ENCODE measurements at places on chromosomes 16 and 17. TPM values are rescaled to one million over a fixed set of nuclear protein-coding genes. Genes with fewer than 3 reads are reported as not detected.

The KRT32 gene
- total RNA-seq: 11.6 TPM

The SLC4A1 gene
- total RNA-seq: not detected

The MPV17L gene
- total RNA-seq: 13.0 TPM

The FSCN2 gene
- total RNA-seq: 1.8 TPM

The RNF222 gene
- 15.3 TPM for total RNA-seq

The ZNF423 gene
- total RNA-seq: 2.0 TPM

- DNase-seq: no peak
These were observed 511.1 kb downstream of the CDH13 start for GRCh38 chr16:83137894-83138293.

- peak; percentile 46 for DNase-seq
These were observed 88.9 kb upstream of the ATF7IP2 start for GRCh38 chr16:10296956-10297340.

- DNase-seq: no peak
These were observed 86.7 kb downstream of the MYH11 start for GRCh38 chr16:15770107-15770506.

DNA sequence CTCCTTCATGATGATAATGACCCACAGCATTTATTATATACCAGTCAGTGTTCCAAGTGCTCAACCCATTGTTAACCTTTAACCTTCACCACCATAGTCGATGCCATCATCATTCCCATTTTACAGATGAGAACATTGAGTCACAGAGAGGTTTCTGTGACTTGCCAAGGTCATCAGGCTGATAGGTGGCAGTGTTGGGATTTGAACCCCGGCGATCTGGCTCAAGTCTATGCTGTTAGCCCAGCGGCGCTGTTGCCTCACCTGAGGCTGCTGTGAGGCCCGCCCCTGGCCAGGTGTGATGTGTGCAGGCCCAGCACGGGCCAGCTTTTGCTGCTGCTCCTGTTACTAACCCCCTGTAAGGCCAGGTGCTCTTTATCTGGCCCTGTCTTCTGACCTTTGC is 101.2 kb downstream of the OR1D5 start:
- no peak for DNase-seq

- peak; percentile 44 for DNase-seq
These were observed 18.1 kb downstream of the LYRM1 start for GRCh38 chr16:20918486-20919239.

GRCh38 chr17:56896968-56897359 is 16.9 kb downstream of the TRIM25 start:
- no peak for DNase-seq

- DNase-seq: no peak
These were observed 15.4 kb downstream of the G6PC3 start for GRCh38 chr17:44085908-44086307.

DNA sequence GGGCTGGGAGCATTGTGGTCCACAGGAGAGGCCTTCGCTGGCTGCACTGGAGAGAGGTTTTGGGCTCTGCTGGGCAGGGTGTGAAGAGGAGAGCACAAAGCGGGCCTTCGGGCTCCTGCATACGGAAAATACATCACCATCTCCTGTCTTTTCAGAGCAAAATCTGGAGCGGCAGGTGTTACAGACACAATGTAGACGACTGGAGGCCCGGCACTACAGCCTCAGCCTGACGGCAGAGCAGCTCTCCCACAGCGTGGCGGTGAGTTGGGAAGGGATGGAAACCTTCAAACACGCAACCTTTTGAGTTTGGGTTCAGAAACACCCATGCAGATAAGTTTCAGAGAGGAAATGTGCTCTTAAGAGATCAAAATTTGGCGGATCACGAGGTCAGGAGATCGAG is 17.9 kb downstream of the GINS2 start:
- DNase-seq: no peak

- no peak for DNase-seq
These were observed 16.9 kb downstream of the SYNRG start for GRCh38 chr17:37592291-37592690.

GRCh38 chr17:19346351-19347255 is 15.9 kb downstream of the B9D1 start:
- peak; percentile 68 for DNase-seq
